ENCODE measurements at places on chromosomes 13 and 19. TPM values are rescaled to one million over a fixed set of nuclear protein-coding genes. Genes with fewer than 3 reads are reported as not detected.

DNA sequence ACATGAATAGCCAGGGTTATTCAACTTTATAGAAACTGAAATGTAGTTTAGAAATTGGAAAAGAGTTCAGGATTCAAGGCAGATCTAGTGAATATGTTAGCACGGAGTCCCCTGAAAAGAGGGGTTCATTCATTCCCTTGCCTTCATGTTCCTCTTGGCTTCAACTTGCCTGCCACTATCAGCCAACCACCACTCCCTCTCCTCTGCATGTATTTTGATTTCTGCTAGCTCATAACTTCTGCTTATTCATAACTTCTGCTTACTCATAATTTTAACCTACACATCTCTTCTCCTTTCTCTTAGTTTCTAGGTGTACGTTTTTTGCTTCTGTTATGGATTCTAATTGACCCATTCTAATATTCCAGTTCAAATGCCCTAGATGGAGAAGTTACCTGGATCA, 5.5 kb upstream of the SERTM1 start:
- DNase-seq = no peak

- DNase-seq = no peak
Measured at GRCh38 chr13:30026909-30027308, 176.5 kb upstream of the UBL3 start.

DNA sequence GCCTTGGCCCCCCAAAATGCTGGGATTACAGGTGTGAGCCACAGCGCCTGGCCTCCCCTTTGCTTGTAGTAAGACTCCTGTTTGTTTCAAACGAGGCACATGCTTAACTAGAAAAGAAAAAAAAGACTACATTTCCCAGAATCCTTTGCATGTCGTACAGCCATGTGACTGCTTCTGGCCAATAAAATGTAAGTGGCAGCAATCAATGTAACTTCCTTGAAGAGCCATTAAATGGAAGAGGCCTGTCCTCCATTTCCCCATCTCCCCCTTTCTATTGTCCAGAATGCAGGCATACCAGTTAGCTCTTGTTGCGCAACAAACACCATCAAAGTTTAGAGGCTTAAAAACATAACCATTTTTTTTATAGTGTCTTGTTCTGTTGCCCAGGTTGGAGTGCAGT, 10.4 kb upstream of the GPR32 start:
- DNase-seq = peak; percentile 11

- DNase-seq = no peak
Measured at GRCh38 chr13:26973946-26974345, 197.7 kb downstream of the USP12 start.

LIN37 gene
- 13.8 TPM for total RNA-seq

DNA sequence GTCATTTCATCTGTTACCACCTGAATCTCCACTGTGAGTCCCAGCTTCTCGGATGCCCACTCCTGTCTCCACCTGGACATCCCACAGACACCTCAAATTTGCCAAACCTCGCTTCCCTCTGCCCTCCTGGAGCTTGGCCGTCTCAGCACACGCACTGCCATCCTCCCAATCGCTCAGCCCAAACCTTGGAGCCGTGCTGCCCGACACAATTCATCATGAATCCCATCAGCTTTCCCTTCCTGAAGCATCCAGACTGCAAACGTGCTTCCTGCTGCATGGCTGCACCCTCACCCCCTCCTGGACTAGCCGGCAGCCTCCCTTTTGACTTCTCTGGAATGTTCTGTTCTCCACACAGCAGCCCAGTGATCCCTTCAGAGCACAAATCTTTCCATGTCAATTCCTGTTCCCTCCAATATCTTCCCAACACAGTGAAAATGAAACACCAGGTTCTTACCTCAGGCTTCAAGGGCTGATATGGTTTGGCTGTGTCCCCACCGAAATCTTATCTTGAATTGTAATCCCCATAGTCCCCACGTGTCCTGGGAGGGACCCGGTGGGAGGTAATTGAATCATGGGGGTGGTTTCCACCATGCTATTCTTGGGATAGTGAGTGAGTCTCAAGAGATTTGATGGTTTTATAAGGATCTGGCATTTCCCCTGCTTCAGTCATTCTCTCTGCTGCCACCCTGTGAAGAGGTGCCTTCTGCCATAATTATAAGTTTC, 1.1 kb upstream of the PROZ start:
- no peak for DNase-seq

DNA sequence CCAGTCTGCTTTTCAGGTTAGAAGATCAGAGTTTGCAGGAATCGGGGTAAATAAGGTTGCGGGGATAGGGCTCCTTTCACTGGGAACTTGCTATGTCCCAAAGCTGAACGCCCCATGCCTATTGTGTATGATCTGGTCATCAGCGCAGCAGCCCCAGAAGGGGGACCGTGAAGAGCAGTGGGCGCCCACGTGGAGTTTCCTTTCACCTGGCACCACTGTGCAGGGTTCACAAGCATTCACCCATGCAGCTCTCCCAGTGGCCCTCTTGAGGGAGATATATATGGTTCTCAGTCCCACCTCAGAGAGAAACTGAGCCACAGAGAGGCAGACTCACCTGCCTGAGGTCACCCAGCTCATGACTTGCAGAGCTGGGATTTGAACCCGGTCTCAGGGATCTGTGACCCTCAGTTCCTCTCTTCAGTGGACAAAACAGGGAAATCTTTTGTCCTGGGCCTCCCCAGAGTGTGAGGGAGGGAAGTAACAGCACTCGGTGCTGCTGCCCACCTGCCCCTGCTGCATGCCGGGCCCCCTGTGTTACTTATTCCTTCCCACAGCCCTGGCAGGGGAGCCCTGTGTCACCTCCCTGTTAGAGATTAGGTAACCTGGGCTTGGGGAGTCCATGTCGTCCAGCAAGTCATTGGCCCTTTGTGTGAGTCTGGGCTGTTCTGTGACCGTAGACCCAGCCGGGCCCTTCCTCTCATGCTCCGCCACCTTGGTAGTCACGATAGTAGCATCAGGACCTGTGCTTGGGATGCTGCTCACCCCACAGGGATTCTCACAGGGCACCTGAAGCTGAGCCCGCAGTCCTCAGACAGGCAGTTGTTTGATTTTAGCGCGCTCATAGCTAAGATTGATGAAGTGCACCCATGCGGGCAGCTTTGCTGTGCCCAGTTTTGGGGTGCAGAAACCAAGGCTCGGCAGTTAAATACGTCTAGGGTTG, 27.9 kb downstream of the PPP5C start:
- no peak for DNase-seq

DNA sequence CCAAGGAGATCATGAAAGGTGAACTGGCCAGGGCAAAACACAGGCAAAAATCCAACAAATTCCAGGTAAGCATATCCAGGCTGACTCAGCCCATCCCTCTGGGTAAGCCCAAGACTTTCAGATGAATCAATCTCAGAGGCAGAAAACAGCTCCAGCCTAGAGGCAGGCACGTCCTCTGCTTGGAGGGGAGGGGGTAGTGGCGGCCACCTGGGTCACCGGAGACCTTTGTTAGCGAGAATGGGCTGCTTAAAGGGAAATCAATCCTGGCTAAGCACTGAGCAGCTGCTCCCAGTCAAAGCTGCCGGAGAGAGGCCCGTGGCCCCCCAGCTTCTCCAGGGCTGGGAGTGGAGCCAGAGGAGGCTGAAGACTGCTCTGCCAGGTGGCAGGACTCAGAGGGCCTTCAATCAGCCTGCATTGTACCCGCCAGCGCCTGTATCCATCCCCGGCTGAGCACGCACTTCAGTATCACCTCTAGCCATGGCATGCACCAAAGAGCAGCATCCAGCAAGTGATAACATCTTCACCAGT, 48.2 kb downstream of the PIN1 start:
- DNase-seq = no peak

SYDE1 gene
- total RNA-seq = 61.2 TPM

UHRF1 gene
- 36.1 TPM for total RNA-seq

CGB3 gene
- total RNA-seq = not detected

CCDC70 gene
- total RNA-seq = not detected

FZR1 gene
- total RNA-seq = 40.3 TPM

CSNK1G2 gene
- 69.5 TPM for total RNA-seq

- DNase-seq = peak; percentile 19
Measured at GRCh38 chr13:113298043-113298945, 1.3 kb downstream of the LAMP1 start.

DNA sequence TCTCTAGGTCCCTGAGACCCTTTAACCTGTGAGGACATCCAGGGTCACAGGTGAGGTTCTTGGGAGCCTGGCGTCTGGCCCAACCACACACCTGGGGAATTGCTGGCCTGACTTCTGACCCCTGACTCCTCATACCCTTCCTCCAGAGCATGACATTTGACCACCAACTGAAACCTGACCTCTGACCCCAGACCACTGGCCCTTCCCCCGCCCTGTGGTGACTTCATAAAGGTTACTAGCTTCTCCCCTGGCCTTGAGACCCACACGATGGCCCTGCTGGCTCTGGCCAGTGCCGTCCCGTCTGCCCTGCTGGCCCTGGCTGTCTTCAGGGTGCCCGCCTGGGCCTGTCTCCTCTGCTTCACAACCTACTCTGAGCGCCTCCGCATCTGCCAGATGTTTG, at the start of gene SPACA6:
SPACA6 (plus strand) TSS at position 71 of the 400 bp plus-strand sequence; CDS start at position 268, 197 bp downstream.
- no peak for DNase-seq

- no peak for DNase-seq
Measured at GRCh38 chr19:45821103-45821521, 6.0 kb upstream of the RSPH6A start.

DNA sequence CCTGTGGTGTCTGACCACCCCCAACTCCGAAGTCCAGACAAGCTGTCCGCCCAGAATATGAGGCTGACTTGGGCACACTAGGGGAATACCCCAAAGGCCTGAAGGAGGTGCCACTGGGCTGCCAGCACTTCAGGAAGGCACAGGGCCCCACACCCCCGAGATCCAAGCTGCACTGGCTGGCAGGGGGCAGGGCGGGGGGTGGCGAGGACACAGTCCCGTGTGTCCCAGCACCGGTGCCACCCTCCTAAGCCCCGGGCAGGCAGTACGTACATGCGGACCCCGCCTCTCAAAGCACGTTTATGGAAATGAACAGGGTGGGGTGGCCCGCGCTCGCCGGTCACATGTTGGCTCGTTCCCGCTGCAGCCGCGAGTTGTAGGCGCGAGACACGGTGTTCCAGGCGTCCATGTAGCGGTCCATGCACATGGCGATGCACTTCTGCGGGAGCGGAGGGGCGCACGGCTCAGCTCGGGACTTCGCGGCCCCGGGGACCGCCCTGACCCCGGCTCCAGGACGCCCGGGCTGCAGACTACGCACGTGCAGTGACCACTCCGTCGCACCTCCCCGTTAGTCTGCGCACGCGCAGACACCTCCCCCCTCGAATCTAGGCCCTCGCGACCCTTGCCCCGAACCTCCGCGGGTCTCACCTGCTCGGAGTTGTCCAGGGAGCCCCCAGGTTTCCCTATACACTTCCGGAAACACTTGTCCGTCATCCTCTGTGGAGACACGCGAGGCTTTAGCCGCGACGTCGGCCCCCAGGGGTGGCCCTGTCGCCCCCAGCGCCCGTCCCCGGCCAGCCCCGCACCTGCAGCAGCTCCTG, 566 bp downstream of the TIMM13 start:
- peak; percentile 34 for DNase-seq

PTGER1 gene
- 2.6 TPM for total RNA-seq

COX6B2 gene
- under 0.01 TPM for total RNA-seq

- peak; percentile 68 for DNase-seq
Measured at GRCh38 chr13:41496420-41497234, 39.3 kb downstream of the RGCC start.

GRCh38 chr13:40666045-40666932, at the start of gene FOXO1:
TSS of gene FOXO1 (minus strand) at chr13:40666641. CDS start at chr13:40666212, 429 bp downstream.
- peak; percentile 85 for DNase-seq

IFNL1 gene
- not detected for total RNA-seq

DNA sequence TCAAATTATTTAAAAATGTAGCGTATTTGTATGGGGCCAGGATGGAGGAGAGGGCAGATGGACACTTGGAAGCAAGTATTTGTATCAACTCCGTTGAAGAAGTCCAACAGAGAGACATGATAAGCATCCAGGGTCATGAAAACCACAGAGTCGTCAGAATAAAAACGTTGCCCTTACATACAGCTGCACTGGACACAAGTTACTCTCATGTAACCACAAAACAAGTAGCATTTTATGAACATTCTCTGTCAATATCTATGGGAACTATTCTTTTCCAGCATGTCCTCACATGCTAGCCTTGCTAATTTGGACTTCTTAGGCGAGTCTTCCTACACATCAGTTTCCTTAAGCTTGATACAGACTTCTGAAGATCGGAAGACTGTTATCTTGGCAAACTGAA, 35.0 kb downstream of the EFNB2 start:
- DNase-seq = peak; percentile 67

C13orf42 gene
- total RNA-seq = not detected

- no peak for DNase-seq
Measured at GRCh38 chr19:45451850-45452387, 15.9 kb upstream of the FOSB start.

- no peak for DNase-seq
Measured at GRCh38 chr19:33535226-33535625, 13.6 kb upstream of the PEPD start.

DNA sequence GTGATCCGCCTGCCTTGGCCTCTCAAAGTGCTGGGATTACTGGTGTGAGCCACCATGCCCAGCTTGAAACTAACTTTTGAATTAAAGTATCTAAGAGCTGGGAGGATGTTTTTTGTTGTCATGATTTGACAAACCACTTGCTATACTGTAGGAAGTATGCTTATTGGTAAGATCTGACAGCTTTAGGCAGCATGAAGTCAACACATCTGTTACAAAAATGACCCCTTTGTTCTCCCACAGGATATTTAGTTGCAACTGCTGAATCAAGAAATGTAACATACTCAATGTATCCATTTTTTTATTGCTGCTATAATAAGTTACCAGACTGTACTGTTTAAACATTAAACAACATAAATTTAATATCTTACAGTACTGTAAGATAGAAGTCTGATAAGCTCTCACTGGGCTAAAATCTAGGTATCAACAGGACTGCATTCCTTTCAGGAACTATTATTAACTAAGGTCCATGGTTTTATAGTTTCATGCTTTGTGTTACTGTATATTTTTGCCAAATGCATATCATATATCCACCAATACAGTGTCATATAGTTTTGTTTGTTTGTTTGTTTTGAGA, 22.8 kb upstream of the LRP3 start:
- DNase-seq = no peak

- DNase-seq = no peak
Measured at GRCh38 chr13:91313581-91313980, 33.9 kb upstream of the MIR17HG start.

DNA sequence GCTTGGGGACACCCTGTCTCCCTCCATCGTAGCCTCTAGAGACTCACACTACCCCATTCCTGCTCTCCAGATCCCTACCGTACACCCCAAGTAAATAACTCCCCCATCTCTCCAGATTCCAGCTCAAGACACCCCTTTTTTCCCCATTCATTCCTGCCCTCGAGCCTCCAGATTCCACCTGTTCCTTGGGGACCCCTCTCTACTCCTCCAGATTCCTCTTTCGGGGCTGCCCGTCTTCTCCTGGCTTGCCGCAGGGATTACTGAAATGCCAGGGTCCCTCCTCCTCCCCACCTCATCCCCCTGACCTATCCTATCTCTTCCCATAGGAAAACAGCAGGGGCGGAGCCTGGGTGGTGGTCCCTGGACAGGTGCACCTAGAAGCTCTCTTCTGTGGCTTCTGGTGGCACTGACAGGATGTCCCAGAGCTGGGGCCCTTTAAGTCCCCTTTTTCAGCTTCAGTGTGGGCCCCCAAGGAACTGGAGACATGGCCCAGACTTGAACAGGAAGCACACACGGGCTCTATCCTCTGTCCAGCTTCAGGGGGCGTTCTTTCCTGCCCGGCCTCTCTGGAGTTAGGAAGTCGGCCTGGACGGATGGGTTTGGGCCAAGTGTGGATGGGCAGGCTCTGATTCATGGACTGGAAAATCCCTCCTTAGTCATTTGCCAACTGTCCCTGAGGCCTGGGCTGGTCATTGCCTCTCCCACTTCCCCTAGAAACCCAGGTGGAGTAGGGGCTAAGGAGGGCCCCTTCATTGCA, 1.2 kb downstream of the ZSWIM4 start:
- DNase-seq = peak; percentile 94

GRCh38 chr13:44272692-44273091, 100.9 kb upstream of the SERP2 start:
- DNase-seq = no peak

MUC16 gene
- total RNA-seq = under 0.01 TPM

TRPC4 gene
- 28.3 TPM for total RNA-seq
